ENCODE measurements at places on chromosomes 7 and 10.

DNA sequence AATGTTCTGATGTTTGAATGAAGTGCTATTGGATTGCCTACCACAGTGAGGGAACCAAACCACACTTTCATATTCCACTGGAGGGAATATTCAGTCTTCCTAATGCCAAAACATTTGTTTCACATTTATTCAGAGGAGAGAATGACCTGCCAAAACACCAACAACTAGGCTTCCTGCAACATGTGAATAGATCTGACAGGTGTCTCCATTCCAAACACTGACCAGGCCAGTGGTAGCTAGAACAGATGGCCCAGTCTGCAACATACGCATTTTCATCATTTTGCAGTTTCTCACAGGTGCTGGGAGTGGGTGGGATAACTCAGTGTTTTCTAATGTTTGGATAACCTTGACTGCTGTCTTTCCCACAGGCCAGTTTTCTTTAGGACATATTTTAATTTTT lies 110.0 kb downstream of the RELN start:
- no peak for DNase-seq

DNA sequence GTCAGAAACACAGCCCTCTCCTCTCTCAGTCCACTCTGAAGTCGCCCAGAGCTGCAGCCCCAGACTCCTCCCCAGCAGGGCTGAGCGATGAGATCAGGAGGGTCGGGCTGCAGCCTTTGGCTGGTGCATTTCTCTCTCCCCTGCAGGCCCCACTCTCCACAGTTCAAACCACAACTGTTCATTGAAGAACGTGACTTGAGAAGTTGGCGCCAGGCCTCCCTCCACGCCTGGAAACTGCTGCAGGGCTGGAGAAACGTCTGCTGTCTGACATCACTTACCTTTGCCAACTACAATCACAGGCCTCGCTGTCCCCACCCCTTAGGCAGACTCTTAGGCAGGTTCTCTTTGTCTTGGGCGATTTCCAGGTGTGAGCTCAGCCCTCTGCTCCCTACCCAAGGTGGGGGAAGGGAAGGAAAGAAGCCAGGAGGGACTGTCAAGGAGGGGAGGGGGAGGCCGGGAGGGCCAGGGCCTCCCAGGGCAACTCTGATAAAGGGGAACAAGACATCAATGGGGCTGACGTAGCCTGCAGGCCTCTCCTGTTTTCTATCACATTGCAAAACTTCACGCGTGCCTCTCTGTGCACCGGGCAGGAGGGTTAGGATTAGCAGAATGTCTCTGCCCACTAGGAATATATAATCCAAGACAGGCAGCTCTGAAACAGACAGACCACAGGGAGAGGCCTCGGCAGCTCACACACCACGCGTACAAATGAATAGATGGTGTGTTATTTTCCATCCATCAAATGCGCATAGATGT lies 32.7 kb downstream of the CALML5 start:
- DNase-seq, result no peak

GRCh38 chr10:91017198-91017597 lies 96.3 kb upstream of the ANKRD1 start:
- DNase-seq, result no peak

DNA sequence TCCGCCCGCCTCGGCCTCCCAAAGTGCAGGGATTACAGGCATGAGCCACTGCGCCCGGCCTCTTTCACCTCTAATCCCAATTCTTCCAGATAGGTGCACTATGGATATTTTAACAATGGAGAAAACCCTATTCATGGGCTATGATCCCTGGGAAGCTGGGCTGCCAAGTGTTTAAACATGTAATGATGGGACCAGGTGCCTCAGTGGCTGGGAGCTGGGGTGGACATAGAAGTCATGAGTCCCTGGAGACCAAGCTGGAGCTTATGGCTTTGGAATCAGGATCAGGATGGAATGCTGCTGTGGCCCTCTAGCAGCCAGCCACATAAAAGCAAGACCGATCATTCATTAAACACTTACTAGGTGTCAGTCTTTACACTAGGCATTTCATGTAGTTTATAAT lies 41.8 kb upstream of the IGFBP3 start:
- no peak for DNase-seq

DNA sequence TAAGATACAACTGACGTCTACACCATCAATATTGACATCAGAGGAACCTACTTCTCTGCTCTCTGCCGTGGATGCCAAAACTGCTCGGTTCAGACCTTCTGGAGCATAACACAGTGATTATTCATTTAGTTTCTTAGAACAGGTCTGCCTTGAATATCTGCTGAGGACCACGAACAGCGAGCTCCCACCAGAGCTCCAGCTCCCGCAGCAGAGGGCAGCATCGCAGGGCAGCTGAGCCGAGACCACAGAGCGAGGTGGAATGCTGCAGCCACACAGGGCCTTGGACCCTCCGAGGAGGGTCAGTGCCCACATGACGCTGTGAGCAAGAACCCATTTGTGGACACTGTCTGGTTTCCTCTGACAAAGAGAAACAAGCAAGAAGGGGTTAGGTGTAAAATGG lies 6.8 kb downstream of the VIPR2 start:
- no peak for DNase-seq

- no peak for DNase-seq
Observed at GRCh38 chr10:88851706-88852105, at the start of gene ANKRD22. ANKRD22 (minus strand) TSS chr10:88851844; CDS start chr10:88851607, 237 bp downstream.

- no peak for DNase-seq
Observed at GRCh38 chr10:121294630-121295029, 303.6 kb downstream of the FGFR2 start.

DNA sequence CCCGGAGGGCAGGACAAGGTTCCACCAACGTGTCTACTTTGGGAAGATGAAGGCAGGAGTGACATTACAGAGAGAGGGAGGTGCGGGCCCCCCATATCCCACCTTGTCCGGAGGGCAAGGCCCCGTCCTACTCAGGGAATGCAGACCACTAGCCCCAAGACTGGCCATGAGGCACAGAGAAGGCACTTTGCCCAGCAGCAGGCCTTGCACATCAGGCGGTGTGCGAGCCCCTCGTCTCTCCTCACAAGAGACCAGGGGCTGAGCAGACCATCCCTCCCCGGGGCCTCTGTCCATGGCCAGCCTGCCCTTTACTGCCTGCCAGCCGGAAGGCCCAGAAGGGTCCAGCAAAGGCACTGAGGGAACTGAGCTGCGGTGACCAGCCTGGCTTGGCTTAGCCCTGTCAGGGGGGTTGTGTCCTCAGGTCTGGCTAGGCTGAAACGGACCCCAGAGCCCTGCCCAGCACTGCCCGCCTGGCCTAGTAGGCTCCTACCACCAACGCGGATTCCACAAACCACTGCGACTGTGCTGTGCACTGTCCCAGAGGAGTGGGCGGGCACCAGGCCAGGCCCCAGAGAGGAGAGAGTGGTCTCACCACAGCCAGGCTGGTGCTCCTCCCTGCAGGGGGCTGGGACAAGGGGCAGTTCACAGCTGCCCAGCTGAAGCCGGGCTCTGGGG lies 16.7 kb downstream of the CAMK2B start:
- no peak for DNase-seq

DNA sequence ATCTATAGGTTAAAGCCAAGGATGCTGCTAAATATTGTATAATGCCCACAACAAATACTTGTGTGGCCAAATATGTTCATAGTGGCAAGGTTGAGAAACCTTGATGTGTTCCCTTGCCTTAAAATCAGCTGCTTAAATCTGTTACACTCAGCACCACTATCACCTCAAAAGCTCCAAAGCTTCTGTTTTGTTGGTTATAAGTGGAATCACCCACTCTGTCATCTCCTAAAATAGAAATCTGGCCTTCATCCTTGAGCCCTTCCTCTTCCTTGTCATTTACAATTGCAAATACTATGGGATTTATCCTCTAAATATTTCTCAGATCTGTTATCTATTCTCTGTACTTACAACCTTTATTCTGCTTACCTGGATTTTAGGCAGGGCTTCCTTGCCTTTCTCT lies 61.4 kb downstream of the CPED1 start:
- DNase-seq, result no peak

GRCh38 chr7:105806592-105807447 lies 69.6 kb downstream of the ATXN7L1 start:
- peak; percentile 6 for DNase-seq

GRCh38 chr7:151586531-151587260 lies 67.0 kb upstream of the RHEB start:
- no peak for DNase-seq
